Activated CD8-positive, alpha-beta memory T cell treated with anti-CD3 and anti-CD28 coated beads for 1 hour (primary cell): ENCODE measurements at places on chromosomes 5 and 9.

DNA sequence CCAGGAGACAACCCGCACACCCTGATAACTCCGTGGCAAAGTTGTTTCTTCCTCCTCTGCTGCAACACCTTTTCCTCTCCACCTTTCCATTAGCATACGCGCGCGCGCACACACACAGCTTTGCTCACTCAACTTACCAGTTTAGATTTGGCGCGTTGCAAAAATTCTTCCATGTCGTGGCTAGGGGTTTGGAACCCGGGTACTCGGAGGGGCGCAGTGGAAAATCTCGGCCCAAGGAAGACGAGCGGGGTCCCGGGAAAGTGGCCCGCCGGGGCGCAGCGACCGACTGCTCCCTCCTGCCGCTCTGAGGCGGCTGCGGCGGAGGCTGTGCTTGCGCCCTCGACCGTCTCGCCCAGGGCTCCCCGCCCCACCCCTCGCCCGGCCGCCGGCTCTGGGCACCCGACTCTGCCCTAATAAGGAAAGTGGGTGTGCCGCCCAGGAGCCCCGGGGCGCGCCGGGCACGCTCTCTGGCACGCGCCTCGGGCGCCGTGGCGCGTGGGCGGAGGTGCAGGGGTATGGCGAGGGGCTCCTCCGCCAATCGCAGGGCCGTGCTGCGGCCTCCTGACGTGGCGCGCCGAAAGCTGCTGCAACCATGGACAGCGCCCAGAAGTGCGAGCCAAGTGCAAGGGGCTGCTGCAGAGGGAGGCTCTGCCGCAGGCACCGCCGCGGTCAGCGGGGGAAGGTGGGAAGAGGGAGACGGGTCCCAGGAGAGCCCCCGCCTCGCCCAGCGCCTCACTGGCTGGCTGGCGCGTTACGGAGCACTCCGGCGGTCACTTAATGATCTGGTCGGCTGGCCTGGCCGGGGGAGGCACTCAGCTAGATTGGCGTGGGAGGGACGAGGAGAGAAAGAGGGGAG, at the start of gene PRUNE2:
TSS of gene PRUNE2 (minus strand) at position 324 of the 856 bp plus-strand sequence. CDS start at position 173, 151 bp downstream.
- no peak for DNase-seq

- DNase-seq: no peak
Measured at GRCh38 chr5:124747791-124748686, 1.6 kb upstream of the ZNF608 start.

- no peak for DNase-seq
Measured at GRCh38 chr5:177328545-177329231, 17.0 kb upstream of the MXD3 start.

DNA sequence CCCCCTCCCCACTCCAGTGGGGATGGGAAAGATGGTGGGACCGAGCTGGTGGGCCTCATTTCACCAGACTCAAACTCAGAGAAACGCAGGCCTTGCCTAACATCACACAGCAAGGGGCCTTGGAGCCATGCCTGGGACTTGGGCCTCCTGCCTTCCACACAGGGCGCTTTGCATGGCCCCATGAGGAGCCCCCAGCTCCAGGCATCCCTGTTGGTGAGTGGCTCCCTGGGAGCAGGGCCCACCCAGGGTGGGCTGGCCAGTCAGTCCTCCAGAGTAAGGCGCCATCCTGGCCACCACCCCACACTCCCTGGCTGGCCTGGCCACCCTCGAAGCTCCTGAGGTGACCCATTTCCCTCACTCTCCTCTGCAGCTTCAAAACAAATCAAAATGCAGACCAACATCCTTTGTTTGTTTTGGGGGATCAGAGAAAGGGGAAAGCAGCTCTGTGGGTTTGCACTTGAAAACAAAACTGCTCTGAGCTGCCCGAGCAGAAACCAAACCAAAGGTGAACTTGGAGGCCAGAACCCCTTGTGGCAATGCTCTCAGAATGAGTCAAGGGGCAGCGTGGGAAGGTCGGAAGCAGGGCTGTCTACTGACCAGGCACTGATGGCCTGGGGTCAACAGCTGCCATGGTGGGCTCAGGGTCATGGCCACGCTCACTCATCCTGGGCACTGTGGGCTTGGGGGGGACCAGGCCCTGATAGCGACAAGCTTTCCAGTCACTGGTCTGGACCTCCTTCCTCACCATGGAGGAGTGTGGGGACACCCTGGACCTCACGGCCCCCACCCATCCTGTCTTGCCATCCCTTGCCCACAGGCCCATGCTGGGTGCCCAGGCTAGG, 37.0 kb upstream of the VDAC1 start:
- no peak for DNase-seq

DNA sequence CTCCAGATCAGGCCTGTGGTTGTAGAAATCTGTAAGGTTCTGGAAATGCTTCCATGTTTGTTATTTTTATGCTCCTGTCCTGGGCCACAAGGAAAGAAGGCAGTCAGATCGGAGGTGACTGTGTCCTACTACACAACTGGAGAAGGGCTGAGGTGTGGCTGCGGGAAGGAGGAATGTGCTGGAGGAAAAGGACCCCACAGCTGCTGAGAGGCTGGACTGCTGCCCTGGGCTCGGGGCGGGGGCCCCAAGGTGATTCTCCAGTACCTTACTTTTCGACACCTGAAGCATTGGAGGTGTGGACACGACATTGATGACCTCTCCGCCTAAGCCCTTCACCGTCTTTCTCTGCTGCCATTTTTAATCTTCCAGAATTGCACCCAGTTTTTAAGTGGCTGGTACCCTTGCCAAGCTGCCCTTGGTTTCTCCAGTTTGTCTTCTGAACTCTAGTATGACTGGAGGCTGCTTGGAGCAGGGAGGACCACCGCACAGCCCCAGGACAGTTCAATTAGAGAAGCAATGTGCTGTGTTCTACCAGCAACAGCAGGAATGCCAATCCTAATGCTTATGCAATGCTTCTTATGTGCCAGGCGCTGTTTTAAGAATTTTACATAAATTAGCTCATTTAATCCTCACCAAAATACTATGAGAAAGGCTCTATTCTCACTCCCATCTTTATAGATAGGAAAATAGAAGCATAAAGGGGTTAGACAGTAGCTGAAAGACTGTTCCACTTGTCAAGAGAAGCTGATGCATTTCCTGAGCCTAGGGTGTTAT, 13.5 kb upstream of the ANKRD33B start:
- no peak for DNase-seq

- no peak for DNase-seq
Measured at GRCh38 chr5:68862560-68862959, 231.3 kb upstream of the SLC30A5 start.

GRCh38 chr5:759781-760362, 24.7 kb downstream of the ZDHHC11B start:
- DNase-seq: no peak

- DNase-seq: no peak
Measured at GRCh38 chr9:32867601-32868204, 84.4 kb downstream of the TMEM215 start.

GRCh38 chr9:105039175-105039799, 111.3 kb upstream of the ABCA1 start:
- DNase-seq: no peak

GRCh38 chr9:137095664-137096517, 9.1 kb downstream of the MAN1B1 start:
- peak; percentile 72 for DNase-seq

DNA sequence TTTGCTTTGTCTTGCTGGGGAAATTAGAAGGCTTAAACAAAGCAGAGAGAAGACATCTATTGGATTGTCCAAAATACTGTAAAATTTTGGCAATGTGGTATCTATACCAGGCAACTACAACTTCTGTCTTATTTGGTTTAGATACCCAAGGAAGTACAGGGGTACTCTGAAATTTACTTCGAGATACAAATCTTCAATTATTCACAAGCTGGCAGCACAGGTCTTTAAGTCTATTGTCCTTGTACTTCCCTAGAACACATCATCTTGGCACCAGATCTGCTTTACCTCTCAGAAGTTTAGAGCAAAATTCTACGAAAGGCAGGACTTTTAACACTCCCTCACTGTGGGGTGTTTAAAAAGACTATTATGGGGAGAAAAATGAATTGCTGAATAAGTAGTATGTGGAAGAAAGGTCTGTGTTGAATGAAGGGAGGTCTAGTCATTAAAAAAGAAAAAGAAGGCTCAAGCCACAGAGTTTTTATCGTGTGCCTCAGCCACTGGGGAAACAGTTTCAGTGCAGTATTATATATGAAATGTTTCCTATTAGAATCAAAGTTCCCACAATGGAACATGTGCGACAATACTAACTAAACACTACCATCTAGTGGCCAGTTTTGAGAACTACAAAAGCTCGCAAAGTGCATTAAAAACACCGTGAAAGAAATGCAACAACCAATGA, 93.7 kb downstream of the PDE4D start:
- DNase-seq: no peak

GRCh38 chr9:19231904-19232822, 1.7 kb downstream of the DENND4C start:
- DNase-seq: no peak

GRCh38 chr5:135056316-135057030, 22.4 kb upstream of the PITX1 start:
- no peak for DNase-seq

- DNase-seq: no peak
Measured at GRCh38 chr9:75889977-75890471, 449 bp upstream of the PCSK5 start.

DNA sequence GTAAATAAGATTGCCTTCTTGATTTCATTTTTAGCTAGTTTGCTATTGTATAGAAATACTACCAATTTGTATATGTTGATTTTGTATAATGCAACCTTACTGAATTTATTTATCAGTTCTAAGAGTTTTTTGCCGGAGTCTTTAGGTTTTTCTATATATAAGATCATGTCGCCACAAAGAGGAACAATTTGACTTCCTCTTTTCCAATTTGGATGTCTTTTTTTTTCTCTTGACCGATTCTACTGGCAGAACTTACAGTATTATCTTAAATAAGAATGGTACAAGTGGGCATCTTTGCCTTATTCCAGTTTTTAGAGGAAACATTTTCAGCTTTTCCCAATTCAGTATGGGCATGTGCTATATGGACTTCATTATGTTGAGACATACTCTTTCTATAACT, 624.7 kb upstream of the ACO1 start:
- no peak for DNase-seq

DNA sequence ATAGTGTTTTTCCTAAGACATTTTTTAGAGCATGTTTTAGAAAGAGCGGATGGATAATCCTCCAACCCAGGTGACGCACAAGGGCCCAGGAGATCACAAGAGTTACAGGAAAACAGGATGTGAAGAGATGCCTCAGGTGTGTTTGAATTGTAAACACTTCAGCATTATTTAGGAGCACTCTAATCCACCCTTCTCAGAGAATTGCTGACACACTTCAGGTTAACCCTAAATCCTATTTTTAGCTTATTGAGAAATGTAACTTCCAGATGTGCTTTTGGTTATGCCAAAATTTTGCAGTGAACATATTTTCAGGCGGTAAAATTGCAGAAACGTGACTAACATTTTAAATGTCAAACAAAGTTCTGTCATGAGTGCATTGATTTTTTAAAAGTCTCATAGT, 755.4 kb upstream of the CTNND2 start:
- no peak for DNase-seq

DNA sequence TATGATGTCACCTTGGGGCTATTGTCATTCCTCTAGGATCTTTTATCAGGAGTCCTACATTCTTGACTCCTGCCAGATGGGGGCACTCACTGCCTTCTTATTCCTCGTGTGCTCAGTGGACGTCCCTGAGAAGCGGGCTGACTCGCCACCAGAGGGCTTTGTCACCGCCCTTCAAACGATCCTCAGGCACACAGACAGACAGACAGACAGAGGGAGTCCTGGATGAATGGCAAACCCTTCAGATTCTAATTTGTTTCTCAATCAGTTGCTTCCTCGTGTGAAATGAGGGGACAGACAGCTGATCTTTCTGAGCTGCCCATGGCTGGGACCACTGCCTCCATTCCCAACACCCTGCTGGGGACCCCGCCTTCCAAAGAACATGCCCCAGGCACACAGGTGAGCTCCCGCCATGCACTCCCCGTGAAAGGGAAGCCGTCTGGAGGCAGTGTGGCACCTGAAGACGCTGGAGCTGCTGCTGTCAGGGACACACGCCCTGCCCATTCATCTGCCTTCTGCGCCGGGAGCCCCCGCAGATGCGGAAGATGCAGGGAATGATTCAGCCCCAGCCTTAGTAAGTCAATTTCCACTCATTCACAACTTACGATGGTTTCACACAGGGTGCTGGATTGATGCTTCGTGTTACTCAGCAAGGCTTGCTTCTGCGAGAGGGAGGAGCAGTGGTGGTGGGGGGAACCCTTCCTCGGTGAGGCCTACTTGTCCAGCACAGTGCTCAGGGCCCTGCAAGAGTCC, 24.9 kb upstream of the SH3PXD2B start:
- DNase-seq: peak; percentile 22
